ENCODE measurements at places on chromosomes 6 and 20.
A peak's percentile ranks its signal among the peaks of the same experiment; 100 is the strongest.

- DNase-seq, result no peak
These were observed 373.4 kb upstream of the SYNCRIP start for GRCh38 chr6:86016077-86016476.

GRCh38 chr6:134774201-134774638 lies 175.7 kb downstream of the ALDH8A1 start:
- no peak for DNase-seq

DNA sequence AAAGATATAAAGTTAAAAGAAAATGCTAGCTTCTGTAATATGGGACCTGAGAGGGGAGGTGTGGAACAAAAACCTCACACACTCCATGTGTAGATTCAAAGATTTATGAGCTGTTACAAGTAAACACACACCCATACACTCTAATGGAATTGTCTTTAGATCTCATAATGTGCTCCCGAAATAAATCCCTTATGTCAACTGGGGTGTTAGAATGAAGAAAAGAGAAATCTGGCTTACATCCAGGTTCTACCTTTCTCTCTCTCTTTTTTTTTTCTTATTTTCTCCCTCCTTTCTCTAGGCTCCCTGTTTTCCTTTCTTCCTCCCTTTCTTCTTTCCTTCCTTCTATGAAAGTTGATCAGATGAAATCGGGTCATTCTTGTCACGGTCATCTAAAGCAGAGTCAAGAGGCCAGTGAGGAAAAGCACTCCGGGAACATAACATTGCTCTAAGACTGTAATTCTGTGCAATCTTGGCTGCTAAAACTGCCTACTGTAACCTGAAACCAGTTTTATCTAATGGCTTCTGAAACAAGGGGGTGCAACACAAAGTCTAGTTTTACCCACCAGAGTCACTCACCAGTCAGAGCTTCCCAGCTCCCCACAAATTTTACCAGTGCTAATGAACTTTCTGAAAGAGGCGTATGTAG lies 68.3 kb upstream of the BTBD3 start:
- DNase-seq, result peak; percentile 83

DNA sequence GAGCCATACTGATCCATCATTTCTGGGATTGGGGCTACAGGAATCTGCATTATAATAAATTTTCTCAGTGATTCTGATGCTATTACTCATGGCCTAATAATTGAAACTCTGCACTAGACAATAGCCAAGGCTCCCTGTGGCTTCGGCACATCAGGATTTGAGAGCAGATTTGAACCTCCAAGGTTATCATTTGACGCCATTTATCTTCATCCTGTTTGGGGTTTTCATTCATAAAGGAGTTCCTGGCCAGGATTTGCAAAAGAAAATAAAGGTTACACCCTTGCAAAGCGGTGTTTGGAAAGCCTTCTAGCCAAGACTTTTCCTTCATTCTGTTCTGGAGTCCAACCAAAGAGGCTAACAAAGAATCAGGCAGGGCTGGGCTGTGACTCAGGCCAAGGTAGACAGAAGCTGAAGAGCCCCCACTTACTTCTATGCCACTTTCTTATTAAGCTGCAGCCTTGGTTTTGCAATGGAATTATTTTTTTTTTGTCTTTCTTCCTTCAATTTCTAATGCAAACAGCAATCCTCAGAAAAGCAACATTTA lies 330.1 kb downstream of the DHX35 start:
- no peak for DNase-seq

DNA sequence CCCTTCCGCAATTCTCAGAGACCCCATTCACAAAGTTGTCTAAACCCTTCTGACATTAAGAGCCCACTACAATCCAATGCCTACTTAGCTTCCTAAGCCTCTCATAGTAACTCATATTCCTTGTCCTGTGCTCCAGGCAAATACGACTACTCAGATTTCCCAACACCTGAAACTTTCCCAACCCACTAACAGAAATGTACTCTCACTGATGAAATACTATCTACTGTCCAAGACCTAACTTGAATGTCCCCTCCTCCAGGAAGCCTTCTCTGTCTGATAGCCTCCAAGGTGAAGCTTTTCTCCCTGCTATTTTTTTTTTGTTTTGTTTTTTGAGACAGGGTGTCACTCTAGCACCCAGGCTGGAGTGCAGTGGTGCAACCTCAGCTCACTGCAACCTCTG lies 30.4 kb downstream of the GPLD1 start:
- no peak for DNase-seq
